ENCODE measurements at places on chromosomes 2 and 18. TPM values are rescaled to one million over a fixed set of nuclear protein-coding genes. Genes with fewer than 3 reads are reported as not detected.
A peak's percentile ranks its signal among the peaks of the same experiment; 100 is the strongest.

DNA sequence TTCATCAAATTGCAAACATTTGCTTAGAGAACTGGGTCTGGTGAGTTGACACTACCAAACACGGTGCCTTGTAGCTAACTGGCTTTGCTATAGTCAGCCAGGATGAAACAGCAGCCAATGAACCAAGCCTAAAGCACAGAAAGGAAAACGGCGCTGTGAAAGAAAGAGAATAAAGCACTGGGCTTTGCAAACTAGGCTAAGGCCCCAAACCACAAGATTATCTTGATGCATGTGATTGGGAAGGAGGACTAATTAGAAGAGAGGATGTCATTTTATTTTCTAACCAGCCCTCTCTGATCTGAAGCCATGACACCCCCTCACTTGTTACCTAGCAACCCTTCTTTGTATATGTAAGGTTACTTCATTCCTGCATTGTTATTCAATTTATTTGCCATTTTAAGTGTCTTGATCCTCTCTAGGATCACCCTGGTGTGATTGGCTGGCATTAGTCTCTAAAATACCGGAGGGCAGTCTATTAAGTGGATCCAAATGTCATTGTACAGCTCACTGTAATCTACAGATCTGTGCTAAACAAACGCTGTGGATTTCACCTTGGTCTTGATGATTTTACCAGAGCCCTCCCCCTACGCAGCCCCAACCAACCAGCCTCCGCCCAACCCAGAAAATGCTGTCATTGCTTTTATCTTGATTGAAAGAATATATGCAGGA is 395.4 kb upstream of the ACVR2A start:
- DNase-seq: no peak

- peak; percentile 30 for DNase-seq
Measured at GRCh38 chr2:239229545-239230279, 171.1 kb downstream of the HDAC4 start.

DNA sequence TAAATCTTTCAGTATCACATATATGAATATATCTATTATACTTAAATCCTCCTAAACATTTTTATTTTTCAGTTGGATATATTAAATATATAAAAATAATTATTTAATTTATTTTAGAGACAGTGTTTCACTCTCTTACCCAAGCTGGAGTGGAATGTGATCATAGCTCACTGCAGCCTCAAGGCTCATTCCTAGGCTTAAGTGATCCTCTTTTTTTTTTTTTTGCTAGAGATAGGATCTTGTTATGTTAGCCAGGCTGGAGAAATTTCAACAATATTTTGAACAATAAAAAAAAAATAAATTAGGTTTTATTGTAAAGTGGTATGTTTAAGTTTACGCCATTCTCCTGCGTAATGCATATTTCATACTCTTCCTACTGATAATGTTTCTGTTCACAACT is 4.2 kb downstream of the SPAST start:
- DNase-seq: no peak

DNA sequence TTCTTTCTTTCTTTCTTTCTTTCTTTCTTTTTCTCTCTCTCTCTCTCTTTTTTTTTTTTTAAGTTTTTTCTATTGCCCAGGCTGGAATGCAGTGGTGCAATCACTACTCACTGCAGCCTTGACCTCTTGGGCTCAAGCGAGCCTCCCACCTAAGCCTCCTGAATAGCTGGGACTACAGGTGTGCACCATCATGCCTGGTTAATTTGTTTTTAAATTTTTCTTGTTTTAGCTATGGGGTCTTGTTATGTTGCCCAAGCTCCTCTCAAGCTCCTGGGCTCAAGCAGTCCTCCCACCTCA is 19.4 kb upstream of the CCDC88A start:
- DNase-seq: no peak

- no peak for DNase-seq
Measured at GRCh38 chr2:128291844-128292598, 26.6 kb downstream of the HS6ST1 start.

- no peak for DNase-seq
Measured at GRCh38 chr18:27556741-27557140, 371.6 kb upstream of the CHST9 start.

The CSRNP3 gene
- 3.9 TPM for total RNA-seq

The RIT2 gene
- not detected for total RNA-seq

All from sigmoid colon (tissue), 7 donors.